ENCODE measurements at places on chromosomes 3 and 15.
A peak's percentile ranks its signal among the peaks of the same experiment; 100 is the strongest.

DNA sequence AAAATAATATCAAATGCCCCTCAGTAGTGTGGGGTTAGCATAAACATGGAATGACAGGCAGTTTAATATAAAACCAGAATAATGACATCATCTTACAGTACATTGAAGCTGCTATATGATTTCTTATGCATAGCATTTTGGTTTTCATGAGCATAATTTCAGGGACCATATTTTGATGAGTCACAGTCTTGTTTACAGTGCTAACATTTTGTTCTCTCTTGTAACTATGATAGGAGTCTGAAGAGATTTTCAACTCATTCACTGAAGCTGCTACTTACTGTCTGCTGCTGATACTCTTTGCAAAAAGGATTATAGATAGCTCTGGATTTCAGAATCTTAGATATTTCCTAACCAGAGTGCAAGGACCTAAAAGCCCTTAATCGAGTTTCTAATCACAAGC is 92.6 kb upstream of the CCDC54 start:
- no peak for DNase-seq

GRCh38 chr3:73552700-73553099 is 72.0 kb downstream of the PDZRN3 start:
- no peak for DNase-seq

GRCh38 chr3:195758721-195759353 is 38.1 kb downstream of the MUC20 start:
- DNase-seq, result no peak

- DNase-seq, result no peak
Measured at GRCh38 chr3:12879191-12879815, 37.9 kb upstream of the RPL32 start.

- no peak for DNase-seq
Measured at GRCh38 chr3:143825513-143825912, 22.8 kb downstream of the SLC9A9 start.

- DNase-seq, result no peak
Measured at GRCh38 chr3:128217702-128218547, 64.6 kb downstream of the EEFSEC start.

DNA sequence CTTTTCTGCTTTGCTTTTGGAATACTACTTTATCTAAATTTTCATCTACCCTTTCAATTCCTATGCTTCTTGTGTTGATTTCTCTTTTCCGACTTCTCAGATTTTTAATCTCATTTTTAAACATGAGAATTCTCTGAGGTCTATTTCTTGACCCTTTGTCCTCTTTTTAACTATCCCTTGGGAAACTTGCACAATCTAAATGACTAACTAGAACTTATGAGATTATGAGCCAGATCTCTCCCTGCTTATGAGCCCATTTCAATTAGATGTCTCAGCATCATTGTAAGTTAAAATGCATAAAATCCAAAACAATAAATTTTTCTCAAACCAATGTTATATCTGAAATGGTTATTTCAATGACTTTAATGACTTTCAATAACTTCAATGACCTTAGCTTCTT is 296.9 kb upstream of the AGTR1 start:
- no peak for DNase-seq

DNA sequence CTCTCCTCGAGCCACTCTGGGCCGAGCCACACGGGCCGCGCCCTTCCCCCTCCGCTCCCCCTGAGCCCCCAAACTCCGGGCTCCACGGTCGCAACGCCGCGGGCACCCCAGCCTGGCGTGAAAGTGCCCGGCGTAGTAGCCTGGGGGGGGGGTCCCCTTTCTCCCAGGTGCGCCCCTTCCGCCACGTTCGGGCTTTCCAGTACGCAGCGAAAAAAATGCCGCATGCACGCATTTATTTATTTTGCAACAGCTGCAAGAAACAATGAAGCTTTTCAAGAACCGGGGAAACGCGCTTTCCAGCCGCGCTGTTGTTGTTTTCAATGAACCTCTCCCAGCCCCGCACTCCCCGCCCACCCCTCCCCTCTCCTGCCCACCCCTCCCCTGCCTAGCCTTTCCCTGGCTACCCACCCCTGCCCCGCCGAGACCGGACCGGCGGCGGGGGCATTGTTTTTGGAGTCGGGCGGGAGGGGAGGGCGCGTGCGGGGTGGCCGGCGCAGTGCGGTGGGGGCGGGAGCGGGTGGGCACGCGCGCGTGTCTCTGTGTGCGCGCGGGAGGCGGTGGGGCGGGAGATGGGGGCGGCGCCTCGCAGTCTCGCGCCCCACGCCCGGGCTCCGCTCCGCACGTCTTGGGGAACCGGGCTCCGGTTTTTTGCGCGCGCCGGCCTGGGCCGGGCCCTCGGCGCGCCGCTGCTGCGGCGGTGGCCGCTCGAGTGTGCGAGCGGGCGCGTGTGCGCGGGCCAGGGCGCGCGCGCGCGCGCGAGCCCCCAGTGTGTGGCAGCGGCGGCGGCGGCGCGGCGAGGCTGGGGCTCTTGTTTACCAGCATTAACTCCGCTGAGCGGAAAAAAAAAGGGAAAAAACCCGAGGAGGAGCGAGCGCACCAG is at the start of gene IGF1R:
TSS of gene IGF1R (plus strand) at position 766 of the 880 bp plus-strand sequence. CDS start 1,043 bp downstream, outside the sequence.
- DNase-seq, result peak; percentile 93

GRCh38 chr3:100087198-100087597 is 27.1 kb downstream of the FILIP1L start:
- DNase-seq, result no peak

- DNase-seq, result no peak
Measured at GRCh38 chr15:59259137-59259943, 52.7 kb downstream of the LDHAL6B start.

DNA sequence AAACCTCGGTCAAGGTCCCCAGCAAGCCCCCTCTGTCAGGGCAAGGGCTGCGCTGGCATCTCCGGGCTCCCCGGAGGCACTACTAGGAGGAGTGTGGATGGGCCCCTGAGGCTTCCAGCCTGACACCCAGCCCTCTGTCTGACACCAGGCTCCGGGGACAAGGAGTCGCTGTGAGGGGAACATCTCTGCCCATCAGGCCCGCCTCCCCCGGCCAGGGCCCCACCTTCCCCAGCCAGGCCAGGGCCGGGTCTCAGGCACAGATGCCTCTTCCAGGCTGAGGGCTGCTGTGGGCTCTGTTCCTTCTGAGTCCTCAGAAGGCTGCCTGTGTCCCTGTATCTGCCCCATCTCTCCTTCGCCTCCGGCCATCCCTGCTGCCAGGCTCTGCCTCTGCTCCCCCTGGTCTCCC is 15.8 kb downstream of the CSPG4 start:
- no peak for DNase-seq

GRCh38 chr15:43911235-43911781 is 84.5 kb downstream of the WDR76 start:
- DNase-seq, result no peak

DNA sequence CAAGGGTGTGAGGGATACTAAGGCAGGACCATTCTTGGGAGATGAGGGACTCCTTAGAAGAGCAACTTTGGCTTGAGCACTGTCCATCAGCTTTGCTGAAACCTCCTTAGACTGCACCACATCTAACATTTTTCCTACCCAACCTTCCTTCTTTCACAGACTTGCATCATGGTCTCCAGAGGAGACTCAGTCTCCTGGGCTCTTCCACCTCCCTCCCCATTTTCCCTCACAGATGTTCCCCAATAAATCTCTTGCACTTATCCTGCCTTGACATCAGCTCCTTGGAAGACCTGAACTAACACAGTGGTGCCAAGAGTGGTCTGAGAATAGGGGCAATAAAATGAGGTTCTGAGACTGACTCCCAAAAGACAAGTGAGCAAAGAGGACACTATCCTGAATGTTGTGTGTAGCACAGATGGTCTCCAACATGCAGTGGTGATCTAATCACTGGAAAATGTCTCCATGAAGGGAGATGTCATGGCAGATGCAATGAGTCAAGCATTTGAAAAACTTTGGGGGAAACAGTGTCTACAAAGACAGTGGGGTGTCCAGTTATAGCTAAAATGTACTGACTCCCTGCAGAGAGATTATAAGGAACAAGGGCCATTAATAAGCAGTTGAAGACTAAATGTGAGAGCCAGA is 26.0 kb upstream of the BOC start:
- DNase-seq, result no peak

DNA sequence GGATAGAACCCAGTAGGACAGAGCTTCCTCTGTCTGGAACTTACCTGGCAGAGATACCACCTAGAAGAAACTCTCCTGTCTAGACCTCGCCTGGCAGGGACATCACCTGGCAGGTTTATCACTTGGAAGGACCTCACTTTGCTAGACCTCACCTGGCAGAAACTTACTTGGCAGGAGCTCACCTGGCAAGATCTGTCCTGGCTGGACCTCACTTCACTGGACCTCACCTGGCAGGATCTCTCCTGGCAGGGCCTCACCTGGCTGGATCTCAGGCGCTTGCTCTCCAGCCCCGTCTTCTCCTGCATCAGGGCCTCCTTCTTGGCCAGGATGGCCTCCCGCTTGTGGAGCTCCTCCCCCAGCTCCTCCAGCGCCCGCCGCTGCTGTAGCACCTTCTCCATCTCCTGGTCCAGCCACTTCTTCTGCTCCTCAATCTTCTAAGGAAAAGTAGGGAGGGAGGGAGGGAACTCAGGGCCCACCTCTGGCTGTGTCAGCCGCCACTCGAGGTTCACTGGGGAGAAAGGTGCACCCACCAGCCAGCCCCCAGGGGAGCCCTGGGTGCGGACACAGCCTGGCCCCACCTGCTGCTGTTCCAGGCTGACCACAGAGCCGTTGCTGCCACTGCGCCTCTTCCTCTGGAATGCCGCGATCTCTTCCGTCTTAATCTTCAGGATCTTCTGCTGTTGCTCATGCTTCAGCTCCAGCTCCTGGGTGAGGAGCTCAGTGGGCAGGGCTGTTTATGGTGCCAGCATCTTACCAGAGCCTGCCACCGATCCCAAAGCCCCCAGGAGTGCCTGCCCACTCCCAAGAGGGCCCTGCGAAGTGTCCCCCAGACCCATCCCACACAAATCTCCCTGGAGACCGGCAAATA is 22.5 kb downstream of the KIF7 start:
- no peak for DNase-seq

GRCh38 chr3:50207359-50208042 is 2.4 kb downstream of the SLC38A3 start:
- no peak for DNase-seq

DNA sequence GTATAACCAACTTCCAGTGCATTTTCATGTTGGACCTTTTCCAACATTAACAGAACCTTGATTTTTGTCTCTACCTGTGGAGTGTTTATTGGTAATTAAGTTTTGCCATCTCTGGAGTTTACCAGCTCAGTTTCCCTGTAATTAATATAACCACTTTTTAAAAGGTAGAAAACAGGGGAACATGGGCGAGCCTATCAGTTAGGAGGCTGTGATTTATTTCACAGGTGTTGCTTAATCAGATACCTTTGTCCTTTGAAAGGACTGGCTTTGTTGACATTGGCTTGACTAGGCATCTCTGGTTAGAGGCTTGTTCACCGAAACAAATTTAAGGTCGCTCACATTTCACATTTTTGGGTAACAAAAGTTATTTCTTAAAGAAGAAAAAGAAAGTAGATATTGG is 622 bp downstream of the NAALADL2 start:
- DNase-seq, result no peak

Data from Peyer's patch (tissue), 4 donors.